ENCODE measurements at places on chromosomes 3 and 15.

- no peak for DNase-seq
Measured at GRCh38 chr15:42214600-42214999, 6.5 kb upstream of the VPS39 start.

DNA sequence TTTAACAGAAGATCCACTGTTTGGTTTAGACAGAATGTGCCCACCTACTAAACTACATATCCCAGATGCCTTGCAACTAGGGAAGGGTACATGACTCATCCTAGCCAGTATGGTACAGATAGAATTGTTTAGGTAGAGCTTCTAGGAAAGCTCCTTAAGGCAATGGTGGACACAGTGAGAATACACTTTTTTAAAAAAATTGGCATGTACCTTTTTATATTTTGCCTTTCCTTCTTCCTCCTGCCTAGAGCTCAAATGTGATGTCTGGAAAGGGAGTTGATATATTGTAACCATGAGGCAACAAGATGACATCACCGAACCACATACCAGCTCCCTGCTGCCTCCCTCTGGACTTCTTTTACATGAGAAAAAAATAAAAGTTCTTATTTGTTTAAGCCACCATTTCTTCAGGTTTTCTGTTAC is 14.4 kb upstream of the C3orf80 start:
- no peak for DNase-seq

DNA sequence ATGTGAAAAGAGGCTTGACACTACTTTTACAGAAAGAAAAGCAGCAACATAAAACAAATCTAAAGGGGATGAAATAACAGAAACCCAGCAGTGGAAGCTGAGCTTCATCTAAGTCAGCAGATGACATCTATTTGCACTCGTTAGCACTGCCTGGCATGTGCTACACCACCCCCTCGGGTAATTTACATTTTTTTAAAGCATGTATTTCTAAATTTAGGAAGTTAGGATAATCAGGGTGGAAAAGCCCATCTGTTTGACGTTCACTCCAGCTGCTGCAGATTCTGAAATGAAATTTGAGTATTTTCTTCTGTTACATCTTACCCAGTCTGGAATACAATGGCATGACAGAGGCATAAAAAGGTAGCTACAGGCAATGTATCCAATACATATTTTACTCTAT is 20.7 kb downstream of the IGSF11 start:
- no peak for DNase-seq

GRCh38 chr3:141306276-141306675 is 62.0 kb upstream of the ZBTB38 start:
- no peak for DNase-seq

DNA sequence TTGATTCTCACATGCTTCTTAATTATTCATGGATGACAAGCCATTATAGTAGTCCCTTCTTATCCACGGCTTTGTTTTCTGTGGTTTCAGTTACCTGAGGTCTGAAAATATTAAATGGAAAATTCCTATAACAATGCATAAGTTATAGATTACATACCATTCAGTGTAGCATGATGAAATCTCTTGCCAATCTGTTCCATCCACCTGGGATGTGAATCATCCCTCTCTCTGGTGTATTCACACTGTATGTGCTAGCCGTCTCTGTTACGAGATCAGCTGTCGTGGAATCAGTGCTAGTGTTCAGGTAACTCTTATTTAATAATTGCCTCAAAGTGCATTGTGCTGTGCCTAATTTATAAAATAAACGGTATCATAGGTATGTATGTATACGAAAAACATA is 5.2 kb downstream of the WDR5B start:
- no peak for DNase-seq

DNA sequence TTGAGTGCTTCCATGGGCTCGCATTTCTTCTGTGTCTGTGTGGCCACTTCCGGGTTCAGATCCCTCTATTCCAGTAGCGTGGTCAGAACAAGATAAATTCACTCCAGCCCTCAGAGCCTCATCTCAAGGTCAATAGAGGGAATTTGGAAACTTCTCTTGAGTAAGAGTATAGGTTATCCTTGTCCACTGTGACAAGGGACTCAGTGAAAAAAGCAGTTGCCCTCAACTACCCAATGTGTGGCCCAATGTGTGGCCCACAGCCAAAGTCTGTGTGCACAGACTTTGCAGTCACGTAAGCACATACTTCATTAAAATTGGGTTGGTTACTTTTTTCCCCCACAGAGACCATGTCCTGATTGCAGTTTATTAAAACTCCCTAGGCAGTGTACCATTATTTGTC is 305.6 kb upstream of the SEMA6D start:
- DNase-seq, result no peak

DNA sequence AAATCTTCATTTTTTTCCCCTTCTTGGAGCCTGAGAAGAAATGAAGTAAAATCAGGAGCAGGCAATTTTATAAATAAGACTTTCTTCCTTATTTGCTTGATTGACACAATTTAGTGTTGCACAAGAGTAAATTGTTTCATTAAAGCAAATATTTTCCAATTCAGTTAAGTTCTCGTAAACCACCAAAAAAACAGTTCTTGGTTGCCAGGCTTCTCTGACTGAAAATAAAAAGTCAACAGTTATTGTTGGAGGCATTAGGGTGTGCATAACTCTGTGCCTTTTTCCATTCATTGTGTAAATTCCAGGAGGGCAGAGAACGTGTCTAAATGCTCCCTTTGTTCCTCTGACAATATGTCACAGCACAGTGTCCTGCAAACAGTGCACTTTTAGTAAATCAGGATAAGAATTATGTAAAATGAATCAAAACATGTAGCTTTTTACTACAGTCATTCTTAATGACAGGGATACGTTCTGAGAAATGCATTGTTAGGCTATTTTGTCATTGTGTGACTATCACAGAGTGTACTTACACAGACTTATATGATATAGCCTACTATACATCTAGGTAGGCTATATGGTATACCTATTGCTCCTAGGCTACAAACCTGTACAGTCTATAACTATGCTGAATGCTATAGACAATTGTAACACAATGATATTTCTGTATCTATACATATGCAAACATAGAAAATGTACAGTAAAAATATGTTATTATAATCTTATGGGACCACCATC is at the start of gene CP:
TSS of gene CP (minus strand) at position 47 of the 735 bp plus-strand sequence. CDS start at position 10, 37 bp downstream.
- DNase-seq, result no peak

GRCh38 chr3:112770032-112770626 is 76.5 kb downstream of the CD200R1L start:
- DNase-seq, result no peak

GRCh38 chr3:58502872-58503271 is 11.0 kb downstream of the KCTD6 start:
- no peak for DNase-seq

- DNase-seq, result no peak
Measured at GRCh38 chr15:80403712-80404056, 498 bp upstream of the ARNT2 start.

- no peak for DNase-seq
Measured at GRCh38 chr3:120420928-120421551, 29.8 kb downstream of the FSTL1 start.

DNA sequence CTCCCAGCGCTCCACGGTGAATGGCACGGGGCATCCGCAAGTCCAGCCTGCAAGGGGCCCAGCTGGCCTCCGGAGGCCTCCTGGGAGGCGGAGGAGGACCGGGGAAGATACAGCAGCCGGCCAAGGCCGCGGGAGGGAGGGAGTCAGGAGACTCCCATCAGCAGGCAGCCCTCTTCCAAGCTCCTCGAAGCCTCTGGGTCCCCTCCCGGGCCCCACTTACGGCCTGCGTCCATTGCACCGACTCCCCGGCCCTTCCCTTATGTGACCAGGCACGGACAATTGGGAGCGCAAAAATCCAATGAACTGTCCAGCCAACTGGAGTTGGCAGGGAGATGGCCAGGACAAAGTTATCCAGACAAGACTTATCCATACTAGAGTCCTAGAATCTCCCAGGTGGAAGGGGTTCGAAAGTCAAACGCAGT is 668 bp downstream of the MFGE8 start:
- no peak for DNase-seq

DNA sequence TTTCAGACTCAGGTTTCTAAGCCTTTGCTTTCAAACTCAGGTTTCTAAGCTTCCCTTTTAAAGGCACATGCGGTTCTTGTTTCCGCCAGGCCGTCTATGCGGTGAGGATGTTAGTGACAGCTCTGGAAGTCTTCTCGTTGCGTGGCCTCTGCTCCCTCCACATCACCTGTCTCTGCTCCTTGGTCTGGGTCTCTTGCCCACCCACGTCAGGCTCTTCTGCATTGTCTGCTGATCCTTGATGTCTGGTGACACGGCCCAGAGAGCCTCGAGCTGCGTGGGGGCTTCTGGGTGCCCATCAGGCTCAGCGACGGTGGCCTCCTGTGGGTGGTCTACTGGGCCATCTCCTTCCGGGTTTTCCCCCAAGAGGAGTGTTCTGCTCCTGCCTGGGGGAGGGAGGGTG is 30.5 kb downstream of the KLF13 start:
- DNase-seq, result peak; percentile 44

GRCh38 chr15:41811432-41812195 is 16.3 kb upstream of the JMJD7 start:
- peak; percentile 82 for DNase-seq

DNA sequence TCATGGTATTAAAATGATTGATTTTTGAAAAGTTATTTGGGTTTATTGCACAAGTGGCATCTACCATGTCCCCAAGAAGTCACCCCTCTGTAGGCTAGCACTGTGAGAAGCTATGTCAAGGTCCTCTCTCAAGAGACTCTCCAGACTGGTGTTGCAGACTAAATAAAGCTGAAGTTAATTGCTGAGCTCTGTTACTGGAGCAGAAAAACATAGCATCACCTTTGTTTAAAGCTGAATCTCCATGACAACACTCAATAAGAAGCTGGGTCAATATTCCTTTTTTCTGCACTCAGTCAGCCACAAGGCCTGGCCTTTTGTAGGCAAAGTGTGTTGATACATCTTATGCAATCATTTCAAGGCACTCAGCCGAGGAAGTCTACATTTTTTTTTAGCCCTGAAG is 806.6 kb upstream of the LMCD1 start:
- no peak for DNase-seq

GRCh38 chr15:44711743-44712345 is 527 bp downstream of the B2M start:
- DNase-seq, result peak; percentile 68

GRCh38 chr15:39887832-39888231 is 32.2 kb downstream of the GPR176 start:
- peak; percentile 8 for DNase-seq

GRCh38 chr3:32484436-32484835 is 18.2 kb downstream of the CMTM6 start:
- DNase-seq, result peak; percentile 24

DNA sequence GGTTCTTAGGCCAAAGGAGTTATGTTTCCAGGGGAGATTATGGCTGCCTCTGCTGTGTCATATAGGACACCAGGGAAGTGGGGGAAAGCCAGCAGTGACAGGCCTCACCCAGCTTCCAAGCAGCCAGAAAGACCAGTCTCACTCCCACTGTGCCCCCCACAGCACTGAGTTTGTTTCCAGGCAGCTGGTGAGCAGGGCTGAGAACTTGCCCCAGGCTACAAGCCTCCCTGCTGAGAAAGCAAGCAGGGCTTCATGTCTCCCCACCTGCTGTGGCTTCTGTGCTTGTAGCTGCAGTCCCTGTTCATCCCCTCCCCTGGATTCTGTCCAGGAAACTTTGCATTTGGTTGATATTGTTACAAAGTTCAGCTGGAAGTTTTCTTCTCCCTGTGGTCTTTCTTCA is 376.3 kb downstream of the PDCD6IP start:
- DNase-seq, result no peak

DNA sequence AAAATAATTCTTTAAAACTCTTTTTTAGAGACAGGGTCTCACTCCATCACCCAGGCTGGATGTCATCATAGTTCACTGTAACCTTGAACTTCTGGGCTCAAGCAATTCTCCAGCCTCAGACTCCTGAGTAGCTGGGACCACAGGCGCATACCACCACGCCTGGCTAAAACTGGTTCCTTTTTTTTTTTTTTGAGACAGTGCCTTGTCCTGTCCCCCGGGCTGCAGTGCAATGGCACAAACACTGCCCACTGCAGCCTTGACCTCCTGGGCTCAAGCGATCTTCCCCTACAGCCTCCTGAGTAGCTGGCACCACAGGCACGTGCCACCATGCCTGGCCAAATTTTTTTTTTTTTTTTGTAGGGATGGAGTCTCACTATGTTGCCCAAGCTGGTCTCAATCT is 23.7 kb upstream of the FURIN start:
- DNase-seq, result no peak

GRCh38 chr15:89878323-89878722 is 15.5 kb downstream of the AP3S2 start:
- DNase-seq, result no peak

GRCh38 chr15:75042730-75043508 is 19.5 kb downstream of the PPCDC start:
- peak; percentile 98 for DNase-seq

DNA sequence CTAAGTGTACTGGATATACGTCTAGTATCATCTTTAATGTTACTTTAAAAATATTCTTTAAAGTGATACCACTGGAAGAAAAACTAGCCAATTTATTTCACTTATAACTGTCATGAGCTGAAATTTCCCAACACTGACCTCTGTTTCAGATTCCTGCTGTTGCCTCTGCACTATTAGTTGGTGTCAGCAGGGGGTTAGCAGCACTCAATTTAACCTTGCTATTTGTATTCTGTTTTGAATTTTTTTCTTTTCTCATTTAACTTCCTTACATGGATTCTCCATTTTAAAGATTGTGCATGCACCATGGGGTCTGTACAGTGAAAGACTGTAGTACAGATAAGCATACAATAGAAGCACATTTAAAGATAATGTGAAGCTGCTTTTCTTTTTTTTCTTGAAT is 169.2 kb downstream of the UBE2E2 start:
- DNase-seq, result no peak

GRCh38 chr15:94722024-94722636 is 490.8 kb downstream of the MCTP2 start:
- no peak for DNase-seq

DNA sequence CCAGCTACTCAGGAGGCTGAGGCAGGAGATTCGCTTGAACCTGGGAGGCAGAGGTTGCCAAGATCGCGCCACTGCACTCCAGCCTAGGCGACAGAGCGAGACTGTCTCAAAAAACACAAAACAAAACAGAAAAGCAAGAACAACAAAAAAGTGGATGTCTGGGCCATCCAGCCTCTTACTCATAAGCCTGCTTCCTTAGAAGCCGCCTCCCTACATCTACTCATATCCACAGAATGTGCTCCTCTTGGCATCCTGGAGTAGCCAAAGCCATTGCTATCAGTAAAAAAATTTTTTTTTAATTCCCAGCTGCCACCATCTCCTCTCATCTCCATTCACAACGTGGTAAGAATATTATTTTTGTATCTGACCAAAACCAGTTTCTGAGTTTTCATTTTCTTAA is 10.8 kb downstream of the ZSCAN2 start:
- DNase-seq, result no peak

DNA sequence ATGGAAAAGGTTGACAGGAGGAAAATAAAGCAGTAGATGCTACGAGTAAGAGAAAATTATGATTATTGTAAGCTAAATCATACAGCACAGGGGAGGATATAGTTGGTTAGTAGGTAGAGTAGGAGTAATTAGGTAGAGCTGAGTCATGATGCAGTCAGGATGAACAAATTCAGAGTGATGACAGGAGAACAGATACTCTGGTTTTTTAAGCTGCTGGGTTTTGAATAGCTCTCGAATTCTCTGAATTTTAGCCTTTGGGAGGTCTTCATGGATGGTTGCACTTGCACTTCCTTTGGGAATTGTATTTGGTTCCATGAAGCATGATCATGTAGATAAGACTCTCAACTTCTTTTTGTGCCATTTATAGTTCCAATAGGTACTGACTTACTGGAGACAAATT is 96.2 kb downstream of the ECT2 start:
- no peak for DNase-seq

All from OCI-LY7 (cell line).